ENCODE measurements at places on chromosomes 5 and 9.

- no peak for DNase-seq
Measured at GRCh38 chr5:546376-546908, 22.2 kb upstream of the SLC9A3 start.

GRCh38 chr5:78553580-78554353 is 94.8 kb downstream of the LHFPL2 start:
- no peak for DNase-seq

GRCh38 chr5:1204693-1205242 is 3.4 kb downstream of the SLC6A19 start:
- DNase-seq, result peak; percentile 13

DNA sequence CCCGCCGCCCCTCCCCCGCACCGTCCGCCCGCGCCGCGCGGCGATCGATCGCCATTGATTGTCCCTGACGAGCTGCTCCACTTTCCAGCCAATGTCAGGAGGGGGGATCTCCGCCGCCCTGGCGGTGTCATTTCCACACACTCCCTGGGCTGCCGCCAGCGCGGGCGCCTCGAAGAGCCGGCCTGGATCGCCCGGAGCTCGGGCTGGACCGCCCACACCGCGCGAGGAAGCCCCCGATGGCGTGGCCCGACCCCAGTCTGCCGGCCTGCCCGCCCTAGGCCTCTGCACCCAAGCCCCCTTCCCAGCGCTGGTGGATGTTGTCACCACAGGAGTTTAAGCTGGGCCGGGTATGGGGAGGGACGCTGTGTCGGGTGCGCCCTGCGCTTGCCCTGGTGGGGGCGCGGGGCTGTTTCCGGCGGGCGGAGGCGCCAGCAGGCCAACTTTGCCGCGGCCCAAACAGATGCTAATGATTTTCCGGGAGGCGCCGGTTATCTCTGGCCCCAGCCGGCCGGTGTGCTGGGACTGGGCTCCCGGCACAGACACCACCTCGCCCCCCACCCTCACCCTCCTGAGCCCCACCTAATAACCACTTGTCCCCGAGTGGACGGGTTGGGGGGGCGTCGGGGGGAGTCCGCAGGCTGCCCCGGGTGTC is 10.6 kb upstream of the CXXC5 start:
- DNase-seq, result peak; percentile 82

- no peak for DNase-seq
Measured at GRCh38 chr5:175610898-175611297, 47.0 kb upstream of the HRH2 start.

- DNase-seq, result no peak
Measured at GRCh38 chr9:137123468-137123837, 8.9 kb upstream of the DPP7 start.

- peak; percentile 70 for DNase-seq
Measured at GRCh38 chr9:33158843-33159776, 8.0 kb downstream of the B4GALT1 start.

GRCh38 chr9:38134611-38135237 is 65.7 kb upstream of the SHB start:
- no peak for DNase-seq

GRCh38 chr5:141942185-141942857 is 15.7 kb downstream of the PCDH12 start:
- no peak for DNase-seq

- DNase-seq, result no peak
Measured at GRCh38 chr5:68231414-68232076, 16.0 kb downstream of the PIK3R1 start.

DNA sequence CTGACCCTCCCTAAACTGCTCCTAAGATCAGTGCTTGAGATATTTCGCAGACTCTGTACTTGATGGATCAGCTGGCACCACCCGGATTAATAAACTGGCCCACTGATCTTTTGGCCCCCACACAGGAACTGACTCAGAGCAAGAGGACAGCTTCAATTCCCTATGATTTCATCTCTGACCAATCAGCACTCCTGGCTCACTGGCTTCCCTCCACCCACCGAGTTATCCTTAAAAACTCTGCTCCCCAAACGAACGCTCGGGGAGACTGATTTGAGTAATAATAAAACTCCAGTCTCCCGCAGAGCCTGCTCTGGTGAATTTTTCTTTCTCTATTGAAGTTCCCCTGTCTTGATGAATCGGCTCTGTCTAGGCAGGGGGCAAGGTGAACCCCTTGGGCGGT is 36.5 kb upstream of the CD180 start:
- peak; percentile 35 for DNase-seq

DNA sequence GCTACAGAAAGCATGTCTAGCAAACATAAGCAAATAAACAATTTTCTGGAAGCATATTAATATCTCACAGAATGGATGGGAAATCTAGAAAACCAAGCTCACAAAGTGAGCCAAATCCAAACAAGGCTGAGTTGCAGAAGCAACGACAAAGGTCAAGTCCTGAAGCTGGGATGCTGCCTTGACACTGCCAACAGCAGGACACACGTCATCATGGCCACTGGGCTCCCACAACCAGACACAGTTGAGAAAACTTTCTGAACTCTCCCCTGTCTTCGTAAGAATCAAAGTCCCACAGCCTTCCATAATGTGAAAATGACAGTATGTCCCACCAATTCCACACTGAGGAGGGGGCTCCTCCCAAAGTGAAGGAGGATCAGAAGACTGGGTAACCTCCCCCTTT is 37.6 kb downstream of the EPB41L4A start:
- no peak for DNase-seq

- DNase-seq, result no peak
Measured at GRCh38 chr5:29899583-29899982, 1293.9 kb upstream of the CDH6 start.

DNA sequence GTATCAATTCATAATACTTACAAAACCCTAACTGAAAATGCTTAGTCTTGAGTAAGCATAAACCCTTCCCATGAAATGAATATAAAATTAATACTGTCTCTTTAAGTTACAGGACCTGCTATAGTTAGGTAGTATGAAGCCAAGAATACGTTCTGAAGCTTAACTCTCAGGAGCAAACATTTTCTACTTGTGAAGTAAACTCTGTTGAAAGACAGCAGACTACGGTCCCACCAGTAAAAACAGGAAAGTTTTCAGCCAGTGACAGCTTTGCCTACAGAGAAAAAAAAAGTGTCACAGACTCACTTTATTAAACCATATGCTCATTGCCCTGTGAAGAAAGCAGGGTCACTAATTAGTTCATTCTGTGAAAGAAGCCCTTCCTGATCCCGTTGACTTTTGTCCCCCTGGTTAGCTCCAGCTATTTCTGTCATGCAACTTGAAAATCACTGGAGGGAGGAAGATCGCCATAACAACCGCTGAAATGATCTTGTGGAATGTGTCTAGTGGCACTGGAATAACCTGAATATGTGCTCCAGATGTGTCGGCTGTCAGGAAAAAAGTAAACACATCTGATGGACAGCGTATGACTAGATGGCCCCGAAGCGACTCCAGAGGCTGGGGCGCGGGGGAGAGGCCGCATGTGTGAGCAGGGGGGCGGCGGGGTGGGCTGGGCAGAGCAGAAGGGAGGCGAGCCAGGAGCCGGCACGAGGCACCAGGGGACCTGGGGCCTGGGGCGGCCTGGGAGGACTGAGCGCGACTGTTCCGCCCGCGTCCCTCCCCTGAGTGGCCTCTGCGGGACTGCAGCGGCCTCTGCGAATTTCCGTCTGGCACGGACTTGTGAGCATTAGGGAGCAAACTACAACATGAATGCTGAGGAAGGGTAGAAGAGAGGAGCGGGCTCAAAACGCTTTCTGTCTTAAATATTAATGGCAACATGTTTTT is 41.9 kb downstream of the BNC2 start:
- DNase-seq, result peak; percentile 68

DNA sequence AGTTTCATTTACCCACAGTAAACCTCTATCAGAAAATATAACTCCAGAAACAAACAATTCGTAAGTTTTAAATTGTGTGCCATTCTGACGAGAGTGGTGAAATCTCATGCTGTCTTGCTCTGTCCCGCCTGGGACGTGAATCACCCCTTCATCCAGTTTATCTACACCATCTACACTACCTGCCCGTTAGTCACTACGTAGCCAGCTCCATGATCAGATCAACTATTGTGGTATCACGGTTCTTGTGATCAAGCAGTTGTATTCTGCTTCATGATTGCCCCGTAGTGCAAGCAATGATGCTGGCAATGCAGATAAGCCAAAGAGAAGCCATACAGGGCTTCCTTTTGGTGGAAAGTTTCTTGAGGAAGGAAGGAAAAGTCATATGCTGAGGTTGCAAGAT is 150.3 kb downstream of the GOLPH3 start:
- DNase-seq, result no peak

- DNase-seq, result peak; percentile 22
Measured at GRCh38 chr9:114592356-114592755, 4.8 kb downstream of the ATP6V1G1 start.

- DNase-seq, result no peak
Measured at GRCh38 chr5:163995206-163995605, 489.8 kb downstream of the MAT2B start.

GRCh38 chr5:172147857-172148256 is 40.2 kb downstream of the STK10 start:
- no peak for DNase-seq

DNA sequence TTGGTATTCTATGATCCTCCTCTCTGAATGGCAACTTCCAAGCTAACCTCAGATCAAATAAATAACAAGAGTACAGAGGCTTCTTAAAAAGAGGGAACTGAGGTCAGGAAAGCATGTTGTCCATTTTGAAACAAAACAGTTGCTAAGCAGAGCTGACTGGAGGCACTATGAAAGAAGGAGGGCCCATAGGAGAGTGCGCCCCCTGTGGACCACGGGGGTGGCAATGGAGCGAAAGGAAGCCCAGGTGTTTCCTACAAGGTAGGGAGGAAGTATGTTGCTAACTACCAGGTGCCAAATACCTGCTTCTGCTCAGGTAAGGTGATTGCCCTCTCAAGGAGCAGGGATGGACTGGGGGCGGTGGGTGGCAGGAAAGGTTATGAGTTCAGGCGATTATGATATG is 101.8 kb upstream of the MAST4 start:
- no peak for DNase-seq

DNA sequence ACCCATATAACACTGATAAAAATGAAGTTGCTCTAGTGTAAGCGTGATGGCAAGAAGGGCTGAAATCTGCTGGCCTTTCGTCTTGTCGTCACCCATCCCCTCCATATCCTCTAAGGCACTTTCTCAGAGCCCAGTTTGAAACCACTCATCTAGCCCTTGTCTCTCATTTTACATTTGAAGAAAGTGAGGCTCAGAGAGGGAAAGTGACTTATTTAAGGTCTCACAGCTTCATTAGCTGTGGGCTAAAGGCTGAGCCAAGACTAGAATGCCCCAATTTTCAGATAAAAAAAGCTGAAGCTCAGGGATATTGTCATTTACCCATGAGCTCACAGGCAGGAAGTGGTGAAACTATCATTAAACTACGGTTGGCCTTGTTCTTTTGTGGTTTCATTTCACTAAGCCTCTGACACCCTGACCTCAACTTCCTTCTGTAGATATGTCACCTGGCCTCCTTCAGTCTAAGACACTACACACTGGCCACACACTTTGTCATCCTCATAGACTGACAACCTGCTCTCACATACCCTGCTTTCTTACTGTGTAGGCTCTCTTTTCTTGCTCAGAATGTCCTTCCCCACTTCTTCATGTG is 176.7 kb upstream of the DMAC1 start:
- DNase-seq, result no peak

- DNase-seq, result no peak
Measured at GRCh38 chr5:3023656-3024055, 272.2 kb upstream of the IRX2 start.

DNA sequence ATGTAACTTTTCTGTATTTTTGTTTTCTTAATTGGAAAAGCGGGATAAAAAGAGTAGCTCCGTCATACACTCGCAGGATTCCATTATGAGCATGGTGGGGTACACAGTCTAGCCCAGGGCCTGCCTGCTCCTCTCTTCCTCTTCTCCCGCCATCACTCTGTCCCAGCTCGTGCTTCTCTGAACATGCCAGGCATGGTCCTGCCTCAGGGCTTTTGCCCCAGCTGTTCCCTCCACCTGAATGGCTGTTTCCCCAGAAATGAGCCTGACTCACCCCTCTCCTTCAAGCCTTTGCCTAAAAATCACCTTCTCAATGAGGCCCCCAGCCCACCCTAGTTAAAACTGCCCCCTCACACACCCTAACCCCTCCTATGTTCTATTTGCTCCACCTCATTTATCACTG is 4.5 kb downstream of the CORO2A start:
- DNase-seq, result no peak
